Suprapubic skin (tissue), 4 donors: ENCODE measurements at places on chromosomes 7 and 10.

- no peak for DNase-seq
Observed at GRCh38 chr10:127041552-127041951, 136.3 kb downstream of the DOCK1 start.

DNA sequence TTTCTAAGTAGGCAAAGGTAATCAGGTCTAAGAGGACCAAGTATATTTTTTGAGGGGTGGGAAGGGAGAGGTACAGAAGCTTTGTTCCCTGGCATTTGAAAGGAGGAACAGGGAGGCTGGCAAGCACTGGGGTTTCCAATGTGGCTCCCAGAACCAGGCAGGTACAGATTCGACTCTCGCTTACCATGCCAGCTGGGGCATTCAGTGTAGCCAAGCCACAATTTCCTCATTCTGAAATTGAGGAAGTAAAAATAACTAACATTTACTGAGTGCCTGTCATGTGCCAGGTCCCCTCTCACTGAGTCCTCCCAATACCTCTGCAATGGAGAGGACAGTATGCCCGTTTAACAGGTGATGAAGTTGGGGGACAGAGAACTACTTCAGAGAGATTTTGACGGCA, 45.9 kb upstream of the BET1 start:
- DNase-seq = no peak

DNA sequence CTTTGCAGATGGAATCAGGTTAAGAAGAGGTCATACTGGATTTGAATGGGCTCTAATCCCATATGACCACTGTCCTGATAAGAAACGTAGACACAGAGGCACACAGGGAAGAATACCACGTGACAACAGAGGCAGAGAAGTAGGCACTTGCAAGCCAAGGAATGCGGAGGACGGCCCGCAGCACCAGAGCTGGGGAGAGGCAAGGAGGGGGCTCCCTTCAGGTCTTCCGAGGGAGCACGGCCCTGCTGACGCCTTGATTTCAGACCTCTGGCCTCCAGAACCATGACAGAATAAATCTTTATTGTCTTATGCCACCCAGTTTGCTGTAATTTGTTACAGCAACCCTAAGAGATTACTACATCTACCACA, 44.7 kb upstream of the TMEM213 start:
- no peak for DNase-seq

DNA sequence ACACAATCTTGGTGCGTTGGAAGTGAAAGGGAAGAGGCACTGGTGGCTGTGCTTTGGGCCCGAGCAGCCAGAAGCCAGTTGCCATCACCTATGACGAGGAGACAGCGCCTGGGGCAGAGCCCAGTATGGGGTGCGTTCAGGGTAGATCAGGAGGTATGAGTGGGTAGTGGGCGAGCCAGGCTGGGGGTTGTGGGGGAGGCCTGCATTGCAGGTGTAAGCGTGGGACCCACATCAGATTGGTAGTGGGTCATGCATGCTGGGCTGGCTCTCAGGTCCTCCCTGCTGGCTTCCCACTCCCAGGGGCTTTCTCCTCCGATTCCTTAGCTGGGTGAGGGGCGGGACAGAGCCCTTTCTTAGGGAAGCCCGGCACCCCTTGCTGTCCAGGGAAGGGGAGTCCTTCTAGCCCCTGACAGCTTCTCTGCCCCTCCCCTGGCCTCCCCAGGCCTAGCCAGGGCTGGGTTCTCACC, 445 bp upstream of the PVRIG start:
- no peak for DNase-seq

DNA sequence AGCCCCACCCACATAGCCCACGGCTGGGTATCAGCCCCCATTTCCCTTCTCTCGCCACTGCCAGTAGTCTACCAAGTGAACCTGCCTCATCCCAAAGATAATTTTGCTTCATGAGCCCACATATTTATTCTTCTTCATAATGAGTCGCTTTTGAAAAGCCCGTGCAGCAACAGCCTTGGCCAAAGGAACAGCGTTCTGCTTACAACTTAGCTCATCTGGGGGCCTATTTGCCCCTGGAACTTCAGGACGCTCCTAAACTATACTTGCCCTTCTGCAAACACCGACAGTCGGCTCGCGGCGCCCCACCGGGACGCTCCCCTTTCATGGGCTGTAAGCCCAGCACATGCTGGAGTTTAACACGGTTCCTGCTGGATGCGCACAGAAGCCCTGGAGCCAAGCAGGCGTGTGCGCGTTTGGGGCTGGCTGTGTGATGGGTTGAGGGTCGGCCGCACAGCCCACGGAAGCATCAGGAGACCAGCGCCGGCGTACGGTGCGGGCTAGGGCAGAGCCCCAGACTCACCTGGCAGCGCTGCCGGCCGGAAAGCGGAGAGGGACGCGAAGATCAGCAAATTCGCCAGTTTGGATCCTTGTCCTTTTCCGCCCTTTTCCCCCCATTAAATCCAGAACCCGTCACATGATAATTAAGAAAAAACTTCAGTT, 370 bp downstream of the TMEM60 start:
- DNase-seq = no peak

GRCh38 chr7:114182837-114183236, 231.8 kb upstream of the FOXP2 start:
- no peak for DNase-seq

DNA sequence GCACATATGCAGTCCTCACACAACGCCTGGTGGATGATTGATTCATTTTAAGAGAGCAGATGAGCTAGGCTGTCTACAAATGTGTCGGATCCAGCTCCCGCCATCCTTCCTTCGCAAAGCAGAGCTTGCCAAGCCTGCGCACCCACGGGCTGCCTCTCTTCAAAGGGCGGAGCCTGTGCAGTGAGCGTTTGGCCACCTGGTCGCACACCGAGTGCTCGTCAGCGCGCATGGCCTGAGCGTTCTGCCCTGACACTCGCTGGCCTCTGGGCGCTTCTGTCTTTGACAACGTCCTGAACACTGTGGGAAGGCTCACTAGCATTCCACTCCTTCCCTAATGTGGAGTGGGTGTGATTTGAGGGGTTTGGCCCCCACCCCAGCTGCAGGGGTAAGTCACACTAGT, 47.1 kb upstream of the TMEM72 start:
- no peak for DNase-seq

DNA sequence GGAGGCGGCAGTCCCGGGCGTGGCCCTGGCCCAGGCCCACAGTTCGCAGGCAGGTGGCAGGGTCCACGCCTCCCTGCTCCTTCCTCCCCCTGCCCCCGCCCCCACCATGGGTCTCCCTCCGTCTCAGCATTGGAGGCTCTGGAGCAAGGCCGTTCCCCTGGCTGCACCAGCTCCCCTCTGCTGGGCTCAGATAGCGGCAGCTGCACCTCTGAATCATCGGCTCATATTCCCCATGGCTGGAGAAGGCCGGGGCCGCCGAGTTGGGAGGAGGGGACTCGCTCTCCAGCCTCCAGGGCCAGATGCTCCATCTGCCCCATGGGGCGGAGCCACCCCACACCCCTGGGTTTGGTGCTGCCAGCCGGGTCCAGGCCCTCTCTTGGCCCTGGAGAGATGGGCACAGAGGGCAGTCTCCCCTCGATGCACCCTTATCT, 145.0 kb downstream of the ELFN1 start:
- DNase-seq = no peak

- no peak for DNase-seq
Observed at GRCh38 chr10:70280099-70280498, 3.7 kb downstream of the NPFFR1 start.

- DNase-seq = no peak
Observed at GRCh38 chr10:99975942-99976809, 33.6 kb downstream of the DNMBP start.

DNA sequence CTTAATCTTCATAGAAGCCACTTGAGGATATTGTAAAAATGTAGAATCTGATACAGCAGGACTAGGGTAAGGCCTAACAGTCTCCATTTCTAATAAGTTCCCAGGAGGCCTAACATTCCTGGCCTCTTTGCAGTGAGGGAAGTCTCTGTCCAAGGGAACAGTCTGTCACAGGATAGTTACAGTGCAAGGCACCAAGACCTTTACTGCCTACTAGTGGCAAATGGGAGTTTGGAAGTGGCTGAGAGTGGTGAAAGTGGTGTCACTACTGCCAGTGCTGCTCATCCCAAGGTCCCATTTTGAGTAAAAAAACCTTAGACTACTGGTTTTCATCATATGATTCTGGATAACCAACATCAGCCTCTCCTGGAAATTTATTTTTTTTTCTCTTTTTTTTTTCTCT, 619.5 kb upstream of the SEMA3D start:
- DNase-seq = no peak

DNA sequence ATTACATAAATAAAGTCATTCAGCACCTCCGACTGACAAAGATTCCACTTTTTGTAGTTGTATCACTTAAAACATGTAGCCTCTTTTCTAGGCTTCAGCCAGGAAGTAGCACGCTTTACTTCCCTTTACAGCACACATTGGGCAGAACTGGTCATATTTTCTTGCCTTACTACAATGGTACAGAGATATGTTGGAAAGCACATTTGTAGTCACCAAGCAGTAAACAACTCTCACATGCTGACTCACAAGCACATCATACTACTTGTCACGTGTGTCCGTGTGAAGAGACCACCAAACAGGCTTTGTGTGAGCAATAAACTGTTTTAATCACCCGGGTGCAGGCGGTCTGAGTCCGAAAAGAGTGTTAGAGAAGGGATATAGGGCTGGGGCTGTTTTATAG, 1071.8 kb downstream of the DNAJB9 start:
- no peak for DNase-seq

DNA sequence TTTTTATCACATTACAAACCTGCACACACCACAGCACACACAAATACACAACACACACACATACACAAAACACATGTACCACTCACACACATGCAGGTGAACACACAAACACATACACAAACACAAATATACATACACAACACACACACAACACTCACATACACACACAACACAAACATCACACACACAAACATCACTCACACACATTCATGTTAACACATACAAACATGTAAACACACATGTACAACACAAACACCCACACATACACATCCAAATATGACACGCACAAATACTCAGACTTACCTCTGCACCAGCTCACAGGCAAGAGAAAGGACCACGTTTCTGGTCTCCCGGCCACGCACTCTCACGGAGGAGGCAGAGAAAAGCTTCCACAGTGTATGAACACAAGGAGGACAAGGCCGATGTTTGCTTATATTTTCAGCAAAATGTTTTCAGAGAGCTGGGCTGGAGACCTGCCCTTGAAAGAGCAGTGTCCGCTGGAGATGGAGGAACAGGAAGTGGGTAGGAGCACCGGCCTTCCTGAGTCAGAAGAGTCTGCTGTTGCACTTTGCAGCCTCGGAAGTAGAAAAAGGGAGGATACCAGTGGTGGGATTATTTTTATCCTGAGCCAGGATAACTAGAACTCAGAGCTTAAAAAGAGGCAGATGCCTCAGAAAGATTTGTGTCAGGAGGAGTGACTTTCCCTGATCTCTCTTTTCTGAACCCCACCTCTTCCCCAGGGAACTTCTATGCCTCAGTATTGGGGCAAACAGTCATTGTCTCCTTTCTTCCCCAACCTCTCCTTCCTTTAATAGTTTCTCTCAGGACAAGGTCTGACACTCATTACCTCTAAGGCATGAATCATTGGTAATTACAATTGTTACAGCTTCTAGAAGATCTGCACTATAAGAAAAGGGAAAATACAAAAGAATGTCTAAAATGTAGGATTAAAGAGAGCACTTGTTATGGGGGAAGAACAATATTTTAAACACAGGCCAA, at the start of gene GIMAP6:
GIMAP6 (minus strand) TSS at position 520 of the 999 bp plus-strand sequence. CDS start 2,243 bp downstream, outside the sequence.
- DNase-seq = no peak

- peak; percentile 77 for DNase-seq
Observed at GRCh38 chr7:99011341-99011705, 132.6 kb downstream of the SMURF1 start.

- no peak for DNase-seq
Observed at GRCh38 chr10:71998840-71999194, 34.6 kb downstream of the CHST3 start.

GRCh38 chr7:76325092-76325491, 22.6 kb downstream of the HSPB1 start:
- no peak for DNase-seq

GRCh38 chr7:105270117-105270516, 118.6 kb downstream of the SRPK2 start:
- DNase-seq = no peak

- peak; percentile 77 for DNase-seq
Observed at GRCh38 chr10:86400705-86401587, 34.4 kb upstream of the GRID1 start.

GRCh38 chr10:49166484-49167400, 21.4 kb downstream of the TMEM273 start:
- DNase-seq = no peak

- DNase-seq = no peak
Observed at GRCh38 chr7:151570366-151570915, 50.7 kb upstream of the RHEB start.

DNA sequence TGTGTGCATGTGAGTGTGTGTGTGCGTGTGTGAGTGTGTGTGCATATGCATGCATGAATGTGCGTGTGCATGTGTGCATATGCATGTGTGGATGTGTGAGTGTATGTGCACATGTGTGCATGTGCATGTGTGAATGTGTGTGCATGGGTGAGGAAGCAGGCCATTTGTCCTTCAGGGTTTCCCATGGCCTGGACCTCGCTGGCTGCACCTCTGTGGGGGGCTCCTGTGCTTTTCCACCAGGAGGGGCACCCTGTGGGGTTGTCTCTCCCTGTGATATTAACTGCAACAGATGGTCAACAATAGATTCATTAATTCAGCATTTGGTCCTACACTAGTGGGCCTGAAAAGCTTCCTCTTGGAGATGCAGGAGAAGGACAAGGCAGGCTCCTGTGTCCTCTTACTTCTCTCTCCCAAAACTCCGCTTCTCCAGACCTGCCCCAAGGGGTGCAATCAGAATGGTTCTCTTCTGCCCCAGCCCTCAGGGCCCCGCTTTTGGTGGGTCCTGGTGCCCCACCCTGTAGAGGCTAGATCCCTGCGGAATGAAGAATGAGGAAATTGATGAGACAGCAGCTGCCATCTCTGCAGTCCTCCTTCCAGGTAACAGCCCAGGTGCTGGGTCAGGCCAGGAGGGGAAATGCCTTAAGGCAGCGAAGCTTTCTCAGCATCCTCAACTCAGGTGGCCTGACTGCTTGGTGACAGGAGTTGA, 41.5 kb upstream of the NUB1 start:
- DNase-seq = no peak

GRCh38 chr7:149075286-149075685, 15.2 kb downstream of the ZNF786 start:
- DNase-seq = no peak

- DNase-seq = no peak
Observed at GRCh38 chr10:58557714-58558113, 45.0 kb downstream of the BICC1 start.
